Ureter (tissue), 1 donor: ENCODE measurements at places on chromosomes 16 and 17. TPM values are rescaled to one million over a fixed set of nuclear protein-coding genes. Genes with fewer than 3 reads are reported as not detected.

GRCh38 chr16:2151188-2152091 is 3.0 kb downstream of the RAB26 start:
- DNase-seq, result no peak

- DNase-seq, result no peak
Observed at GRCh38 chr16:89598199-89598598, 15.2 kb upstream of the DPEP1 start.

DNA sequence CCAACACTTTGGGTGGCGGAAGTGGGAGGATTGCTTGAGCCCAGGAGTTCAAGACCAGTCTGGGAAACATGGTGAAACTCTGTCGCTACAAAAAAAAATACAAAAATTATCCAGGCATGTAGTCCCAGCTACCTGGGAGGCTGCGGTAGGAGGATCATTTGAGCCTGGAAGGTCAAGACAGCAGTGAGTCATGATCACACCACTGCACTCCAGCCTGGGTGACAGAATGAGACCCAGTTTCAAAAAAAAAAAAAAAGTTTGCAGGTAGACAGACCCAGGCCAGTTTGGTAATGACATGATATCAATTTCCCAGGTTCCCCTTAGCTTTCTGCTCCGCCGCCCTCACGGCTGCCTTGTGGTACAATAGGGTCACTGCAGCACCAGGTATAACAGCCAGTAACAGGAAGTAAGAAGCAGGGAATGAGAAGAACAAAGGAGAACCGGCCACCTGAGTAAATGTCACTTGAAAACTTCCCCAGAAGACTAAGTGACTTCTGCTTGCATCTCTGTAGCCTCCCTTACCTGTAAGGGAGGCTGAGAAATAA is 201.2 kb upstream of the HSBP1 start:
- DNase-seq, result no peak

GRAP gene
- total RNA-seq, result 3.6 TPM

DNA sequence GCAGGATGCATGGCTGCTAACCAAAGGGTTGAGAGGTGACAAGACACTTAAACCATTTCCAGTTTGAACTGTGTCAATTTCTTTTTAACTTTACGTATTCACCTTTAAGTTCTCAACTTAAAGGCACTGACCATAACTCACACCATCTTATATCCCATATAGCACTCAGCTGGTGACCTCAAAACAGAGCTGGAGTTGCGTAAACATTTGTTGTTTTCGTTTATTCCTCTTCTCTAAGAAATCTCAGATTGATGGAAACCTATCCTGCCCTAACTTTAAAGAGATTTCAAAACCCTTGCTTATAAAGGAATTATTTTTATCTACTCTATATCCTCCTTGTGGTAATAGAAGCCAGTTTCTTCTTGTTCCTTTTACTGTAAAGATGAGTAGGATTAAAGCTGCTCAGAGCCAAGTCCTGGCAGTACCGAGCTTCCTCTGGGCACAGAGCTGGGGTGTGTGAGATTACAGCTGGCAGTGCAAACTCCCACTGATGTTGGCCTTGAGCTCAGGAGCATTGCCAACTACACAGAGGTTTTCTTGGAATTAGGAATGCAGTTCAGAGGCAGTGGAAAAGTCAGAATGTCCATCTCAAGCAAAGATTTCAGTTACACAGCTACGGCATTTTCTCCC is 1.3 kb downstream of the KCTD2 start:
- no peak for DNase-seq

DNA sequence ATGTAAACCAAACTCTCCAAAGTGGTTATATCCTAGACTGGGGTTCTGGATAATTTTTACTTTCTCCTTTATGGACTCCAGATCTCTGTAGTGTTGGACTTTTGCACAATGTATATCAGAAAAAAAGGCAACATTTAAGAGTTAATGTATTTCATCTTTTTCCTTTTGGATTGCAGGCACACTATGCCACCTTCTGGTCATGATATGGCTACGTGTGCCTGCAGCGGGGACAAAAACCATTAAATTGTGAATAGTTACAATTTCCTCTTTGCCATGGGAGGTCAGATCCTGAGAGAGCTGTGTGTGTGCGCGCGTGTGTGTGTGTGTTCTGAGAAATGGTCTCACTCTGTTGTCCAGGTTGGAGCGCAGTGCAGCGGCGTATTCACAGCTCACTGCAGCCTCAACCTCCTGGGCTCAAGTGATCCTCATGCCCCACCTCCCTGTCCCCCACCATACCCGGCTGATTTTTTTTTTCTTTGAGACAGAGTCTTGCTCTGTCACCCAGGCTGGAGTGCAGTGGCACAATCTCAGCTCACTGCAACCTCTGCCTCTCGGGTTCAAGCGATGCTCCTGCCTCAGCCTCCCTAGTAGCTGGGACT is 4.3 kb upstream of the SGF29 start:
- DNase-seq, result no peak

KCNH6 gene
- total RNA-seq, result not detected

DNA sequence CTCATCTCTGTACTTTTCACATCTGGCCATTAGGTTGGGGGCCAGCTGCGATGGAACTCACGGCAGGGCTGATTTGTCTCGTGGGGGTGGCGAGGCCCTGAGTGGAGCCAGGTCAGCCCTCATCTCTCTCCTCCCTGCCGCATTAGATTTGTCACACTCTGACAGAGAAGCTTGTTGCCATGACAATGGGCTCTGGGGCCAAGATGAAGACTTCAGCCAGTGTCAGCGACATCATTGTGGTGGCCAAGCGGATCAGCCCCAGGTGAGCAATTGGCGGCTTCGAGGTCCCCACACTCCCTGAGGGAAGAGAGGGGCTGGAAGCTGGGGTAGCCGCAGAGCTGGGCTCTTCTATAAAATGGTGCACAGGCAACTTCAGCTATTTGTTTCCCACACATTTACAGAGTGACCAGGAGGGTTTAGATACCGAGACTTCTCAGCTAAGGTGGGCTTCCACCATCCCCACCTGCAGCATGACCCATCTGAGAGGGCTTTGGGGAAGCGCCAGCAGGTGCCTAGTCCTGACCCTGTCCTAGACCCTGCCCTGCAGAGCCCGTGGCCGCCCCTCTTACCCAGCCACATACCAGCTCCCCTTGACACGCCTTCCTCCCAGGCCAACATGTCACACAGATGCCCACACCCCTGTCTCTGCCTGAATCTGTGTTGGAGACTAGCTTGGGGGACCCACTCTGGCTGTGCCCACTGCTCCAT is 8.4 kb downstream of the TMEM98 start:
- DNase-seq, result no peak

GRCh38 chr16:19824216-19824615 is 60.4 kb downstream of the GPRC5B start:
- no peak for DNase-seq

GRCh38 chr17:29711588-29712385 is 89.1 kb upstream of the CORO6 start:
- no peak for DNase-seq

DNA sequence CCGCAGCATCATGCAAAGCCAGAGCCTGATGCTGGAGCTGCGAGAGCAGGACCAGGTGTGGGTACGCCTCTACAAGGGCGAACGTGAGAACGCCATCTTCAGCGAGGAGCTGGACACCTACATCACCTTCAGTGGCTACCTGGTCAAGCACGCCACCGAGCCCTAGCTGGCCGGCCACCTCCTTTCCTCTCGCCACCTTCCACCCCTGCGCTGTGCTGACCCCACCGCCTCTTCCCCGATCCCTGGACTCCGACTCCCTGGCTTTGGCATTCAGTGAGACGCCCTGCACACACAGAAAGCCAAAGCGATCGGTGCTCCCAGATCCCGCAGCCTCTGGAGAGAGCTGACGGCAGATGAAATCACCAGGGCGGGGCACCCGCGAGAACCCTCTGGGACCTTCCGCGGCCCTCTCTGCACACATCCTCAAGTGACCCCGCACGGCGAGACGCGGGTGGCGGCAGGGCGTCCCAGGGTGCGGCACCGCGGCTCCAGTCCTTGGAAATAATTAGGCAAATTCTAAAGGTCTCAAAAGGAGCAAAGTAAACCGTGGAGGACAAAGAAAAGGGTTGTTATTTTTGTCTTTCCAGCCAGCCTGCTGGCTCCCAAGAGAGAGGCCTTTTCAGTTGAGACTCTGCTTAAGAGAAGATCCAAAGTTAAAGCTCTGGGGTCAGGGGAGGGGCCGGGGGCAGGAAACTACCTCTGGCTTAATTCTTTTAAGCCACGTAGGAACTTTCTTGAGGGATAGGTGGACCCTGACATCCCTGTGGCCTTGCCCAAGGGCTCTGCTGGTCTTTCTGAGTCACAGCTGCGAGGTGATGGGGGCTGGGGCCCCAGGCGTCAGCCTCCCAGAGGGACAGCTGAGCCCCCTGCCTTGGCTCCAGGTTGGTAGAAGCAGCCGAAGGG is 24.2 kb downstream of the C1QTNF1 start:
- no peak for DNase-seq

DNA sequence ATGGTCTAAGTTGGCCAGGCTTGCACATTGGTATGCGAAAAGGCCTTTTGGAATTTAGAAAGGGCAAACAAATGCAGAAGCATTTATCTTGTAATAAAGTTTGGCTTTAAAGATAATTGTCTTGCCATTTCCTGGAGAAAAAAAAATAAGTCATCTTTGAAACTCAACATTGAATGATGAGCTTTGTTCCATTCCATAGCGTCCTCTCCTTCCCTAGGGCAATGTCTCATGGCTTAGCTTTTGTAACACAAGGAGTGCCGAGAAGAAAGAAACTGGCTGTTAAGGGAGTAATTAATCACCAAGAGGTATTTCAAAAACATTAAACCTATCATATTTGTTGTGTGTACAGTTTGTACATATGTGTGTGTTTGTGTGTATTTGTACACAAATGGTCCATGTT is 372.3 kb downstream of the NPIPA8 start:
- no peak for DNase-seq

GRCh38 chr17:58330997-58331814 is 2.6 kb upstream of the TSPOAP1 start:
- no peak for DNase-seq

SCNN1G gene
- 18.9 TPM for total RNA-seq

KNOP1 gene
- 27.4 TPM for total RNA-seq

DNA sequence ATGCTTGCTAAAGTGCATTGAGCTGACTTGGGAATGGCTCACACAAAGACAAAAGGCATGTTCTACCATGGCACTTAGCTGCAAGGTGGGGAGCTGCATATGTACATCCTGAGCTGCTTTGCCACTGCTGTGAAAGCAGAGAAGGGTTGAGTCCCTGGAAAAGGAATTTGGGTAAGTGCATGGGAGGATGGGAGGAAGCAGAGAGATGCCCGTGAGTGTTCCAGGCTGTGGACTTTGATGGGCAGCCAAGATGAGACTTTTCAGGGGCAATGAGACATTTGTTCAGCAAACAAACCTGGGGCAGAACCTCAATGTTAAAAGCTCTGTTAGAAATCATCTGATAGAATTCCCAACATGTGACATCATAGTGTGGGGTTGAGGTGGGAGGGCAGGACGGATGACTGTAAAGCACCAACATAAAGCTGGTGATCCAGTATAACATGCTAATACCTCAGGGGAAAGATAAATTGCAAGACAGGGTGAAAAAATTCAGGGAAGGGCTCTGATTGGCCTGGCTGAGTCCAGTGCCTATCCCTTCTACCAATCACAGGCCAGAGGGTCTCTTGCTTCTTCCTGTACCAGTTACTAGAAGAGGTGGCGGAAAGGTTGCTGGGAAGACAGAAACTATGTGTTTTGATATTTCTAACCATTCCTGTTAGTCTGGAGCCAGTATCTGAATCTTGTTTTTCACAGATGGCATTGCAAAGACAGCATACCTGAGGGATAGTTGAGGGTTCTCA is 163.2 kb downstream of the UTP18 start:
- no peak for DNase-seq

DNA sequence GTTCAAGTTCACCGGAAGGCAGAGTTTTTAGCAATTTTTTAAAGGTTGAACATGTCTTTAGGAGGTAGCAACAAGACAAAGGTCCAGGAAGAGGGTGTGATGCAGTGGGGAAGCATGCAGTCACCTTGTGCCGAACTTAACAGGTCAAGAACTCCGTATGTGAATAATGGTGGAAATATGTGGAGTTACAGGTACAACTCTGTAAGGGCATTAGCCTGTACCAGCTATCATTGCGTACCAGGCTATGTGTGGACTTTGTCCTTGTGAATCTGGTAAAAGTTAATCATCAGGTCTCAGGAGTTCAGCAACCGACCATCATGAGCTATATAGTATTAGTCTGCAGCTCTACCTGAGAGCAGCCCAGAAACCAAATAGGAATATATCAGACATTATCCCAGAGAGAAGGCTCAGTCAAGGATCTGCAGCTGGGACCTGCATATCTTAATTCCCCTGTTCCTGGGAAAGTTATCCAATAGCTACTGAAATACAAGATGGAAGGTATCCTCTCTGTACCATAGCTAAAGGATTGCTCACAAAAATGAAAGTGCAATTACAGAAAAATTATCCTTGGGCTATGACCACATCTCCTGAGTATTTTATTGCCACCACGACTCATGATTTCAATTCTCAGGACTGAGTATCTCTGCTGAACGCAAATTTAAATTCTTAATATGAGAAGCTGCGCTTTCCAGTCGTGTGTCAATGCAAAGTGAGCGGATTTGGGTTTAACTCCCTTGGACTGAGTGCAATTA is 469.3 kb downstream of the CDH13 start:
- no peak for DNase-seq

DNA sequence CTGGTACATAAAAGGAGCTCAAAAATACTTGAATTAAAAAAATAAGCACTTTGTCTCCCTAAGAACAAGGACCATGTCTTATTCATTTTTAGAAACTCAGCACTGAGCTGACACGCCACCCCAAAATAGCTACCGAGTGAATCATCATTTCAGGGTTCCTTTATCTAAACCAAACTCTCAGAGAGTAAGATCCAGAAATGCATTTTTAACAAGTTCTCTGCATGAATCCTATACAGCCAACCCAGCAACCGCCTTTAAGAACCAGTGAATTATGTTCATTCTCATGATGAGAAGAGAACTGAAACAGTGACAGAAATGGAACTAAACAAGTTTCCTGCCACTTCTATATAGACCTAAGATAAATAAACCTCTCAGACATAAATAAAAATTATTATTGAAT is 8.7 kb downstream of the C16orf87 start:
- DNase-seq, result no peak

MSI2 gene
- total RNA-seq, result 230 TPM

- no peak for DNase-seq
Observed at GRCh38 chr16:88383401-88384221, 852 bp downstream of the ZNF469 start.

KRT33A gene
- not detected for total RNA-seq

- DNase-seq, result no peak
Observed at GRCh38 chr16:63981639-63982038, 1140.2 kb downstream of the CDH11 start.

- no peak for DNase-seq
Observed at GRCh38 chr17:74214484-74215341, 1.3 kb downstream of the TTYH2 start.

ZNF624 gene
- 8.7 TPM for total RNA-seq

DNA sequence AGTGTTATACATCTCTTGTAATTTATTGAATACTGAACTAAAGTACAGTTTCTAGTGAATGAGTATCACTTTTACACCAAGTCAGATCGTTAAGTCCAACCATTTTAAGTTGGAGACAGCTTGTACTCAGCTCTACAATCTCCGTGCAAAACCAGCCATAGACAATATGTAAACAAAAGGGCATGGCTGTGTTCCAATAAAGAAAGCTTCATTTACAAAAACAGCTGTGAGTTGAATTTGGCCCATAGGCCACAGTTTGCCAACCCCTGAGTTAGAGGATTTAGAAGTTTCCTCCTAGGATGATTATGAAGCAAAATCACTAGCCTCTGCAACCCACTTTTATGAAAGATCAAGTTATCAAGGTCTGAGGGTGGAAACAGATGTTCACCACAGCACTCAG is 105.7 kb upstream of the RCVRN start:
- no peak for DNase-seq

- DNase-seq, result no peak
Observed at GRCh38 chr16:84955427-84955826, 55.9 kb downstream of the ZDHHC7 start.

CPHXL2 gene
- total RNA-seq, result not detected

KRT17 gene
- total RNA-seq, result 223 TPM

KIF18B gene
- 0.39 TPM for total RNA-seq
